ENCODE measurements at places on chromosomes 6 and 20.

- DNase-seq, result no peak
These were observed 204.3 kb upstream of the RSPO3 start for GRCh38 chr6:126914172-126914571.

- DNase-seq, result no peak
These were observed 337.2 kb downstream of the SMOC2 start for GRCh38 chr6:168778201-168778600.

- no peak for DNase-seq
These were observed 173.9 kb downstream of the QKI start for GRCh38 chr6:163588220-163588919.

DNA sequence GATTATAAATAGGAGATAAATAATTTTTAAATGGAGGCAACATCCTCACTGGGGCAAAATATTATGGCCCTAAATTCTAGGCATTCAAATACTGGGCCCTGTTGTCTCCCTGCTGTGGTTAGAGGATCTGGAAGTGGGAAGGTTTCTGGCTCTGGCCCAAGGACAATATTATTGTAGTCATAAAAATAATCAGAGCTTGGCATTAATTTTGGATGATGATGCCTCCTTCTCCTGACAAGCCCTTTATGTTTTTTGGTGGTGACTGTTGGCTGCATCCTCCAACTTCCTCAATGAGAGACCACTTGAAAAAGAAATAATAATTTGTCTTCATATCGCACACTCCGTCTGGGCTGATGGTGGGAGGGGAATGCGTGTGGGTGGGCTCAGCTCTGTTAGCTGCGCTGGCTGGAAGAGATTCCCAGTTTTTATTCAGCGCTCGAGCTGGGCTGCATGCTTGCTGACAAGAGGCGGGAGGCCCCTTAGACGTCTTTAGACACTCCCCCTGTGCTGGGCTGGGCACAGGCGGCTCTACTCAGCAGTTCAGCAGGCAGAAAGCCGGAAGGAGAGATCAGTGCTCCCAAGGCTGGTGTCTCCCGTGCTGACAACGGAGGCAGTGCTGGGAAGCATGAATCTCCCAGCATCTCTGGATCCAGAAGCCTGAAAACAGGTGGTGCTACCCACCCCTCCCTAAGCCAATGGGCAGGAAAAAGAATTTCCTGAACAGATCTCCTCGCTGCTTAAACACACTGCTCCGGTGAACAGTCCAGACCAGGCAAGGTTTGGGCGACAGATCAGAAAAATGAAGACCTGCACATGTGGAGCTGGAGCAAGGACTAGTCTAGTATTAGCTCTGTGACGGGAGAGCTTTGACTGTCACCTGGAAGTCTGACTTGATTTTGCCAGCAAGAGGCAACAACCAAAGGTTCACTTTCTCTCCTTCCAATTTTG lies 97.7 kb downstream of the SYCP2 start:
- peak; percentile 60 for DNase-seq

GRCh38 chr20:1783245-1783644 lies 112.0 kb upstream of the SIRPA start:
- no peak for DNase-seq

DNA sequence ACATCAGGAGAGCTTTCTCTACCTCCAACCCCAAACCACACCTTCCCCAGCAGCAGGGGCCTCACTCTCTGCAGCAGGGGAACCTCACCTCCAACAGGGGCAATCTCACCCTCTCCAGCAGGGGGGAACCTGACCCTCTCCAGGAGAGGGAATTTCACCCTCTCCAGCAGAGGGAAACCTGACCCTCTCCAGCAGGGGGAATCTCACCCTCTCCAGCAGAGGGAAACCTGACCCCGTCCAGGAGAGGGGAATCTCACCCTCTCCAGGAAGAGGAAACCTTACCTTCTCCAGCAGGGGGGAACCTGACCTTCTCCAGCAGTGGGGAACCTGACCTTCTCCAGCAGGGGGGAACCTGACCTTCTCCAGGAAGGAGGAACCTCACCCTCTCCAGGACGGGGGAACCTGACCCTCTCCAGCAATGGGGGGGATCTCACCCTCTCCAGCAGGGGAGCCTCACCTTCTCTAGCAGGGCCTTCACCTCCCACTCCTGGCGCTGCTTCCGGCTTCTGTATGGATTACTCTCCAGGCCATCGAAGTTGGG lies 3.1 kb downstream of the B3GALT4 start:
- no peak for DNase-seq

All from right kidney (tissue), 9 donors.